ENCODE measurements at places on chromosomes 12 and 14. TPM values are rescaled to one million over a fixed set of nuclear protein-coding genes. Genes with fewer than 3 reads are reported as not detected.

The SOCS4 gene
- 18.1 TPM for total RNA-seq

The ENDOU gene
- not detected for total RNA-seq

The HOXC13 gene
- not detected for total RNA-seq

The ZFHX2 gene
- total RNA-seq: 0.49 TPM

The RNASE7 gene
- not detected for total RNA-seq

The C12orf54 gene
- total RNA-seq: not detected

The CPNE6 gene
- total RNA-seq: not detected

Data from pulmonary artery endothelial cell (primary cell).